ENCODE measurements at places on chromosomes 6 and 20.

GRCh38 chr20:9518576-9519175, 4.3 kb downstream of the LAMP5 start:
- no peak for DNase-seq

GRCh38 chr6:108238322-108238721, 22.5 kb downstream of the SNX3 start:
- DNase-seq: no peak

- DNase-seq: no peak
Measured at GRCh38 chr6:161549977-161550655, 276.3 kb upstream of the AGPAT4 start.

DNA sequence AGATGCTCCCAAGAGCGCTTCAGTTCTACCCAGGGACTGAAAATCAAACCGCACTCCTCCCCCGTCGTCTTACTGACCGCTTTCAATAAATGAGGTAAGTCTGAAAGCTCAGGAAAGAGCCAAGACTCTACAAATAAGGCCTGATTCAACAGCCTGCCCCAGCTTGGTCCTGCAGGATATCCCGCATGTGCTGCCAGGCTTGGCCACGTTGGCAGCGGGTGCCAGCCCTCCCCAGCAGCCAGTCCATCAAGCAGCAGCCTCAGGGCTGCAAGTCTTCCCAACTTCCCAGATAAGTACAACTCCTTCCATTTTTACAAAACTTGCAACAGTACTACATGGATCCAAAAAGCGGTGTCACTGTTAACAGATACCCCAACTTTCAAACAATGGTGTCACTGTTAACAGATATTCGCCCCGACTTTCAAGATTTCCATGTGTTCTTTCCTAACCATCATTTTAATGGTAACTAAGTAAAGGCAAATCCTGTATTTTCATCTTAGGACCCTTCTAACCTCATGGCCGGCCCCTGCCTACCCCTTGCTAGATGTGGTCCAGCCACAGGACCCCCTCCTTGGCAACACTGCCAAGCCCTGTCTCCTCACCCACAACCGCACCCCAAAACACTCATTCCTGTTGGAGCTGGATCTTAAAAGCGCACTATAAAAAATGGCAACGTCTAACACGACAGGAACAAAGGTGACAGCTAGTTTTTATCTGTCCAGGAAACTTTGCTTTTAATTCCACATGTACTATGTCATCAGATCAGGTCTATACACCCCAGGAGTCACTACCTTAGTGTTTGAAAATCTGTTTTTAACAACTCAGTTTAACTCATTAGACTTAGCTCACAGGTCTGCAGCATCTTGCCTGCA, 28.0 kb downstream of the DIDO1 start:
- no peak for DNase-seq

DNA sequence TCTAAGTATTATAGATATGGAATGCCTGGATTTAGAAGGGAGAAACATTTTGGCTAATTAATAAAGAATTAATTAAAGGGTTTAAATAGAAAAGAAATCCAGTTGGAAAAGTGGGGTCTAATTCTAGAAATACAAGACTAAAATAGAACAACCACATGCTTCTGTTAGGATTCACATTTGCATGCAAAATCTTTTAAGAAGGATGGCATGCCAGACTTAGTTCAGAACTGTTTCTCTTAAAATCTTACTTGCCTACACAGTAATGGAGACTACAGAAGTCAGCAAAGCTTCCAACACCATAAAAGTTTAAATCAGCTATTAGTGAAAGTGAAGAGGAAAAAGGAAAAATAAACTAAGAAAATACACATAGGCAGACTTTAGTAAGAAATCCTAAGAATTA, 32.7 kb upstream of the KATNA1 start:
- no peak for DNase-seq

GRCh38 chr6:110944681-110945151, 13.8 kb upstream of the GTF3C6 start:
- DNase-seq: no peak

- DNase-seq: no peak
Measured at GRCh38 chr20:62697468-62697912, 11.1 kb upstream of the NTSR1 start.

GRCh38 chr6:100664274-100665040, 199.7 kb upstream of the SIM1 start:
- peak; percentile 13 for DNase-seq

DNA sequence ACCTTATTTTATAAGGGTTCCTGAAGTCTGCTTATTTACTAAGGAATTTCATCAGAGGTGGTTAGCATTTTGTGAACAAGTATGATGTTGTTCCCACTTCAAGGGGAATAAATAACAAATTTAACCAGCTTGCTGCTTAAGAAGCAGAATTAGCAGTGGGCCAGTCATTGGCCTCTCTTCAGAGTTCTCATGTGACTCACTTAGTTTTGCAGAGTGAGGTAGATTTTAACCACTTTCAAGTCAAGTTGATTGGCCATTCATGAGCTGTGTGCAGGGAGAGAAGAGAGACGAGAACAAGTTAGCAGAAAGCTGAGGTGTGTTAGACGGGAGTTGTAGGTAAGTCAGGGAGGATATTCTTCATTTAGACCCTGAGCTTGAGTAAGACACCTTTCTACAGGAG, 18.1 kb downstream of the TOP1 start:
- no peak for DNase-seq
